ENCODE measurements at places on chromosomes 13 and 19.

- DNase-seq = no peak
Measured at GRCh38 chr13:66518068-66518467, 712.1 kb downstream of the PCDH9 start.

- no peak for DNase-seq
Measured at GRCh38 chr13:111956261-111957151, 110.4 kb upstream of the SOX1 start.

DNA sequence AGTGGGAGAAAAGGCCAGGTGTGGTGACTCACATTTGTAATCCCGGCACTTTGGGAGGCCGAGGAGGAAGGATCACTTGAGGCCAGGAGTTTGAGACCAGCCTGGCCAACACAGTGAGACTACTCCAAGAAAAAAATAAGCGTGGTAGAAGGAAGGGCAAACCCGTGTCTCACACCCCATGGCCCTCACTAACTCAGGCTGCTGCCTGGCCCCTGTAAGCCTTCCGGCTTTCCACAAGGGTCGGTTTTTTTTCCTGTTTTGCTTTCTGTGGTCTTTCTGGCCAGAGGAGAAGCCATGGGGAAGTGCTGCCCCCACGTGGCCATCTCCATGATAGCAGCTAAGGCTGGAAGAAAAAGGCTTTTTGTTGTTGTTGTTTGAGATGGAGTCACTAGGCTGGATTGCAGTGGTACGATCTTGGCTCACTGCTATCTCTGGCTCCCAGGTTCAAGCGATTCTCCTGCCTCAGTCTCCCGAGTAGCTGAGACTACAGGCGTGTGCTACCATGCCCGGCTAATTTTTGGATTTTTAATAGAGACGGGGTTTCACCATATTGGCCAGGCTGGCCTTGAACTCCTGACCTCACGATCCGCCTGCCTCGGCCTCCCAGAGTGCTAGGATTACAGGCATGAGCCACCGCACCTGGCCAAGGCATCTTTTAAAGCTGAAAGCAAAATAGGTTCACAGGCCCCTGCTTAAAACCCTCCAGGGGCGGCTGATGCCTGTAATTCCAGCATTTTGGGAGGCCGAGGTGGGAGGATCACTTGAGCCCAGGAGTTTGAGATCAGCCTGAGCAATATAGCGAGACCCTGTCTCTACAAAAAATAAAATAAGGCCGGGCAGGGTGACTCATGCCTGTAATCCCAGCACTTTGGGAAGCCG is 7.5 kb upstream of the ARHGEF18 start:
- no peak for DNase-seq

GRCh38 chr19:55781112-55781511 is 12.2 kb downstream of the RFPL4AL1 start:
- DNase-seq = no peak

- no peak for DNase-seq
Measured at GRCh38 chr13:45269204-45269603, 68.4 kb upstream of the KCTD4 start.

DNA sequence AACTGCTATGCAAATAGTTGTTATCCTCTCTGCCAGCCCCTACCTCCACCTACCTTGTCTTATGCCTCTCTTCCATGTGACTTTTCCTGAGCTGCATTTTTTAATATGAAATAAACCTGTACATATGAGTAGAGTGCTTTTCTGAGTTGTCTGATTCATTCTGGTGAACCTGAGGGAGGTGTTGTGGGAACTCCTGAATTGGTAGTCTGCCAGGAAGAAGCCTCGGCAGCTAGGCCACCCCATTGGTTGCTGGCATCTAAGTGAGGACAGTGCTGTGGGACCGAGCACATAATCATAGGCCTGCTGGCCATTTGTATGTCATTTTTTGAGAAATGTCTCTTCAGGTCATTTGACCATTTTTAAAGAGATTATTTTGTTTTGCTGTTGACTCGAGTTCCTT is 1146.8 kb downstream of the UQCRFS1 start:
- DNase-seq = no peak

DNA sequence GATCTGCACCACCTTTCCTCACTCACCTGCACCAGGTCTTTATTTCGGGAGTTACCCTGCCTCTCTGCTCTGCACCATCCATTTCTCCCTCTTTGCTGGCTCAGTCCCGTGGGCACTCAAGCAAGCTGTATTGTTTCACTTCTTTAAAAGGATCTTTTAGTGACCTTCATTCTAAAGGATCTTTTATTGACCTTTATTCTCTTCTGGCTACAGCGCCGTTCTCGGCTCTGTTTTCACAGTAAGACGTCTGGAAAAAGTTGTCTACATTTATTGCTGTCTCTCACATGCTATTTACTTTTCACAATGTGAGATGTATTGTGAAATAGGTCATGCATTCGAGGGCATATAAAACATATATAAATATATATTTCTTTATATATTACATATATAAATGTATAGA is 35.6 kb upstream of the ARGLU1 start:
- no peak for DNase-seq
